Activated gamma-delta T cell (primary cell): ENCODE measurements at places on chromosomes 4 and X.

- no peak for DNase-seq
These were observed 15.8 kb downstream of the TBC1D9 start for GRCh38 chr4:140740422-140740821.

- DNase-seq = no peak
These were observed 48.4 kb upstream of the CLNK start for GRCh38 chr4:10732914-10733415.

DNA sequence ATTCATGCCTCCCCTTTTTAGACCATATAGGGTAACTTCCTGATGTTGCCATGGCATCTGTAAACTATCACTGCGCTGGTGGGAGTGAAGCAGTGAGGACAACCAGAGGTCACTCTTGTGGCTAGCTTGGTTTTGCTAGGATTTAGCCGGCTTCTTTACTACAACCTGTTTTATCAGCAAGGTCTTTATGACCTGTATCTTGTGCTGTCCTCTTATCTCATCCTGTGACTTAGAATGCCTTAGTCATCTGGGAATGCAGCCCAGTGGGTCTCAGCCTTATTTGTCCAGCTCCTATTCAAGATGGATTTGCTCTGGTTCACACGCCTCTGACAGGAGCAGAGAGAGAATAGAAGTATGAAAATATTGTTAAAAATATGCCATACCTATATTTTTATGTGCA is 355.7 kb downstream of the ADGRL3 start:
- no peak for DNase-seq

GRCh38 chr4:184286358-184286757 is 68.7 kb upstream of the ENPP6 start:
- no peak for DNase-seq

DNA sequence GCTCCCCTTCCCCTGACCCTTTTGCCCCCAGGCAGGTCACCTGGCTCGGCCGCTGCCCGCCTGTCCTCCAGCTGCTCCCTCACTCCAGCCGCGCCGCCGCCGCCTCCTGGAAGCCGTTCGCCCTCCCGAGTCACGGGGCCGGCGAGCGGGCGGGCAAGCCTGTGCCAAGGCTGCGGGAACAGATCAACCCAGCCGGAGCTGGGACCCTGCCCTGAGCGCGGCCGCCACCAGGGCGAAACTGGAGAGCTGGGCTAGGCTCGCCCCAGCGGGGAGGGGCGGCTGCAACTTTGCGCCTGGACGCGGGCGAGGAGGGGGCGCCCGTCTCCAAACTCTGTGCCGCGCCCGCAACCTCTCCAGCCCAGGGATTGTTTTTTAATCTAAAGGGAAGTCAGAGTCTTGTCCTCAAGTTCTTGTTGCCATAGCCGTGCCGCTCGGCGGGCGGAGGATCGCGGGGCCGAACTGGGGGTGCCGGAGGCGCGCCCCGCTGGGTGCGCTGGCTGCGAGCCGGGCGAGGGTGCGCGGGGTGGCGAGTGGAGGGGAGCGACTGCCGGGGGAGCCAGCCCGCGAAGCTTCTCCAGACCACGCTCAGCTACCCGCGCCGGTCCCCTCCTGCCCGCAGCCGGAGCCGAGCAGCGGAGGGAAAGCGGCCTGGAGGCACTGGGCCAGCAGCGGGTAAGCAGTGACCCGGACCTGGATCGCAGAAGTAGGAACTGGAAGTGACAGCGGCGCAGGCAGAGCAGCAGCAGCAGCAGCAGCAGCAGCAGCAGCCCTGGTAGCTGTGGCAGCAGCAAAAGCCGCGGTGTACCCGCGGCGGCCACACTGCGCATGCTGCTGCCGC is 13.4 kb downstream of the ARHGEF6 start:
- DNase-seq = peak; percentile 27

DNA sequence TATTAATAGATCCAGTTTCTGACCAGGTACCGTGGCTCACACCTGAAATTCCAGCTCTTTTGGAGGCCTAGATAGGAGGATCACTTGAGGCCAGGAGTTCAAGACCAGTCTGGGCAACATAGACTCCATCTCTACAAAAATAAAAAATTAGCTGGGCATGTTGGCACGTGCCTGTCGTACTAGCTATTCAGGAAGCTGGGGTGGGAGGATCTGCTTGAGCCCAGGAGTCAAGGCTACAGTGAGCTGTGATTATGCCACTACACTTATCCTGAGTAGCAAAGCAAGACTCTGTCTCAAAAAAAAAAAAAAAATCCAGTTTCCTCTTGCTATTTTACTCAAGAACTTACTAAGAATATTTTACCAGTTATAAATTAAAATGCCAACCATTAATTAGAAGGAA is 91.7 kb downstream of the SLC10A6 start:
- DNase-seq = no peak

DNA sequence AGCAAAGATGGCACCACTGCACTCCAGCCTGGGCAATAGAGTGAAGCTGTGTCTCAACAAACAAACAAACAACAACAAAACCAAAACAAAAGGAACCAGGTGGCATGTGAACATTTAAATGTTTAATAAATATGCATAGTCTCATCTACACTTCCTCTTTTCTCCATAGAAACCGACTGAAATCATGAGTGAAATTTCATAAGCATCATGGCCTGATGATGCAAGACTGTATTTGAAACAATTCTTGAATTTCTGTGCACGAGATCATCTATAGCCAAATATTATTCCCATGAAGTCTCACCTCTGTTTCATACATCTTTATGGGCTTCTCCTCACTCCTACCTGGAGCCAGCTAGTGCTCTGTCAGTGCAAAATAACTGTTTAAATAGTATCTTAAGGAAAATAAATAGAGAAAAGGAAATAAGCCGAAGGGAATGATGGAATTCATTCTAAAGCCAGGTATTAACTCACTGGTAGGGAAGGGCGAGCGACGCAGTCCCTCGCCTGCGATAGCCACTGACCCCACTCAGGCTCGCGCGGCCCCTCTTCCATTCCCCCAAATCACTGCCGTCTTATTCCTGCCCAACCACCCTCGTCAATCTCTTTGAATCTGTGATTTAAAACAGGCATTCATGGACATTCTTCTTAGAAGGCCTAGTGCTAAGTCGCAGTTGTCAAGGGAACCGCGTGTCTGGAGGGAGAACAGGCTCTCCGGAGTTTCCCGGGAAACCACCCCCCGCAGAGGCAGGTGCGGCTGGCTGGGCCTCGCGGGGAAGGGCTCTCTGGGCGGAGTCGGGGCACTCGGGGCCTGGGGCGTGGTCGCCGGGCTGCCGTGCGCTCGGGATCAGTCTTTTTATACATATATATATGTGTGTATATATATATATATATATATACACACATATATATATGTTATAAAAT is 52.4 kb upstream of the TRIM2 start:
- DNase-seq = no peak

DNA sequence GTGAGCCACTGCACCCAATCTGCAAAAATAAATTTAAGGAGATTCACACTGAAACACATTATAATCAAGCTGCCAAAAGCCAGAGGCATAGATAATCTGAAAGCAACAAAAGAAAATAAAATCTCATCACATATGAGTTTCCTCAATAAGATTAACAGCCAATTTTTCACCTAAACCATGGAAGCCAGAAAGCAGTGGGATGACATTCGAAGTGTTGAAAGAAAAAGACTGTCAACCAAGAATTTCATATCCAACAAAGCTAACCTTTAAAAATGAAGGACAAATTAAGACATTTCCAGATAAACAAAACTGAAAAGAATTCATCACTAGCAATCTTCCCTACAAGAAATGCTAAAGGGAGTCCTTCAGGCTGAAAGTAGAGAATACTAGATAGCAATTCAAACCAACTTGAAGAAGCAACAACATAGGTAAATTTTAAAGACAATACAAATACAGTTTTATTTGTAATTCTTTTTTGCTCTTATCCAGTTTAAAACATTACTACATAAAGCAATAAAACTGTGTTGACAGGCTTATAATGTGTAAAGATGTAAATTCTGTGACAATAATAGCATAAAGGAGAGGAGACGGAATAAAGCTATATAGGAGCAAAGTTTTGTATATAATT is 23.1 kb upstream of the KLHL8 start:
- no peak for DNase-seq

GRCh38 chr4:29037501-29037900 is 1682.7 kb upstream of the PCDH7 start:
- DNase-seq = no peak

- DNase-seq = no peak
These were observed 3.8 kb upstream of the FBXW7 start for GRCh38 chr4:152539556-152540292.

GRCh38 chr4:13543839-13544605 is at the start of gene NKX3-2:
NKX3-2 (minus strand) TSS chr4:13544508; CDS start chr4:13544414, 94 bp downstream.
- no peak for DNase-seq

GRCh38 chrX:7068939-7069367 is 78.6 kb upstream of the STS start:
- no peak for DNase-seq

GRCh38 chr4:41098093-41099048 is 116.0 kb downstream of the APBB2 start:
- DNase-seq = no peak

DNA sequence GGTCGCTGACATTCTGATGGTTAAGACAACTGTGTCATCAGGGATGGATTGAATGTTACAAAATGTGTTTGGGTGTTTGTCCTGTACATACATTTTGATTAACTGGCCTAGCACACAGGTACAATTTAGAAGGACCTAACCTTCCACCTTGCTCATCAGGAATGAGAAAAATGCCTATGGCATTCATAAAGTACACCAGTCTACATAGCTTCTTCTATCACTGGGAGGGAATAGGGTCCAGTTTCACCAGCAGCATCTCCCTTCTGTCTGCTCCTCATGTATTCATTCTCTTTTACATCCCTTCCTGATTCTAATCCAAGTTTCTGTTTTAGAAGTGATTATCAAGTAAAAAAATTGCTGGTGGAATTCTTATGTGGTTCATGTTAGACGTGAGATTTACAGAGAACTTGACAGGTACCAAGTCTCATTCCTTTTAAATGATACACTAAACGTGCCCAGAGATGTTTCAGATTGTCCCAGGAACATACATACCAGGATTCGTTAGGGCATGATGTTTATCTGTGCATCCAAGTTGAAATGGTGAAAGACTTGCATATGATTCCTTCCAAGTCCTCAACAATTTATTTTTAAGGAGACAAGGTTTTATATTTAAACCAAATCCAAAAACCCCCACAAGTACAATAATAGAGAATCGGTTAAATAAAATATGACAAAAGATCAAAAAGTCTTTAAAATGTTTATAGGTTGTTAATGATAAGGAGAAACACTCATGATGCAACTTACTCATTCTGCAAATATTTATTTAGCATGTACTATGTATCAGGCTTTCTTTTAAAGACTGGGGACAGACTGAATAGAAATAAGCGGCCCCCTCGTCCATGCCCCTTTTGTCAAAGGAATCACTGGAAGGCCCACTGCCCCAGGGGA is 359.1 kb downstream of the ZNF674 start:
- no peak for DNase-seq

GRCh38 chrX:144681501-144681900 is 565.8 kb upstream of the SPANXN1 start:
- DNase-seq = no peak

DNA sequence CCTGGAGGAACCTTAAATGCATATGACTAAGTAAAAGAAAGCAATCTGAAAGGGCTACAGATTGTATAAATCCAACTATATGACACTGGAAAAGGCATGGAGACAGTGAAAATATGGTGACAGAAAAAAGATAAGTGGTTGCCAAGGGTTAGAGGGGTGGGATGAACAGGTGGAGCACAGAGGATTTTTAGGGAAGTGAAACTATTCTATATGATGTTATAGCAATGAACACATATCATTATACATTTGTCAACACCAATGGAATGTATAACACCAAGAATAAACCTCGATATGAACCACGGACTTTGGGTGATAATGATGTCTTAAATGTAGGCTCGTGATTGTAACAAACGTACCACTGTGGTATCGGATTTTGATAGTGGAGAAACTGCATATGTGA is 40.7 kb downstream of the NPY5R start:
- no peak for DNase-seq

- no peak for DNase-seq
These were observed 63.2 kb downstream of the CLDN22 start for GRCh38 chr4:183256756-183257385.
